ENCODE measurements at places on chromosomes 7 and 10.

DNA sequence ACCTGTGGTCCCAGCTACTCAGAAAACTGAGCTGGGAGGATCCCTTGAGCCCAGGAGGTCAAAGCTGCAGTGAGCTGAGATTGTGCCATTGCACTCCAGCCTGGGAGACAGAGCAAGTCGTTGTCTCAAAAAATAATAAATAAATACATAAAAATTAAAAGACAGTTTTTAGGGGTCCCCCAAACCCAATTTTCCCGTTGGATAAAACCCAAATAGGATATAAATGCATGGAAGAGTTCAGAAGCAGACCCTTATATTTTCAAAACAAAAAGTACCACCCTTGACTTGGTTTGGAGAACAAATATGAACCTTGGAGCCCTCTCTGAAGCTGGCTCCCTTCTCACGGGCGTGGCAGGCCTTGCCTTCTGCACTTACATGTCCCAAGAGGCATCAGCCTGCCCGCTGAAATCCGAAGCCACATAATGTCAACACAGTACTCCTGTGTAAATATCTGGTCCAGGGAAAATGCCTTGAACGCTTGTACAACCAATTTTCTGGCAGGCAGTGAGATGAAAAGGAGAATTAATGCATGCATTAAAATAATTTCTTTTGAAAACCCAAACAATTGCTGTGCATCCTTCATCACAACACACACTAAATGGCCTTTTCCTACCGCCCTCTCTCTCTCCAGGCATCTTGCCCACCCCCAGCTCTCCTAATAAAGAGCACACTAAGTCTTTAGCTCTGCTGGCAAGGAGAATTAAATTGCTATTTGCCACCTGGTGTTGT, 46.4 kb upstream of the PARD3 start:
- DNase-seq = peak; percentile 77

DNA sequence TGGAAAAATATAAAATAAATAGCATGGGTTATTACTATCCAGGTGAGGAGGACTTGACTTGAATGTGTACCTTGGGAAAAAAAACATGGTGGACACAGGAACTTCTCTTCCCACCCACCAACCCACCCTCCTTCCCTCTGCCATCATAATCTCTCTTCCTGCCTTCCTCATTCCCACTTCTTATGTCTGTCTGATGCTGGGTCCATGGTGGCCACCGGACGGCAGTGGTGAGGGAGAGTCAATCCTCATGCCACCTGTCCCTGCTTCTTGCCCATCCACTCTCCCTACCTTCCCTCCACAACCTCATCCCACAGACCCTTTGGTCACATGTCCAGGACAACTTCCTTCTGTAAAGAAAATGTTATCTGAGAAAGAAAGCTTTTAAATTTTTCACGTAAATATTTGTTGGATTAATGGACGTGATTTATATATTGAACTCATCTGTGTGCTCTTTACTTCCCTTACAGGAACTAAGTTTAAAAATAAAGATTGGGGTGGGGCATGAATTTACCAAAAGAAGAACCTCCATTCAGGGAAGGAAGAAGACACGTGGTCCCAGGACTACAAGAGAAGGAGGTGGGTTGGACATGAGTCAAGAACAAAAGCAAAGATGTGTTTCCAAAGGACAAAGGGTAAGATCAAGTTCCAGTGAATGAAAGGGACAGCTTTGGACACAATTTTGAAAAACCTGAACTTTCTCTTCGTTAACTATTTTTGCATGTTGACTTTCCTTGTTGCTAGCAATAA, 104.5 kb downstream of the PIP4K2A start:
- DNase-seq = no peak

DNA sequence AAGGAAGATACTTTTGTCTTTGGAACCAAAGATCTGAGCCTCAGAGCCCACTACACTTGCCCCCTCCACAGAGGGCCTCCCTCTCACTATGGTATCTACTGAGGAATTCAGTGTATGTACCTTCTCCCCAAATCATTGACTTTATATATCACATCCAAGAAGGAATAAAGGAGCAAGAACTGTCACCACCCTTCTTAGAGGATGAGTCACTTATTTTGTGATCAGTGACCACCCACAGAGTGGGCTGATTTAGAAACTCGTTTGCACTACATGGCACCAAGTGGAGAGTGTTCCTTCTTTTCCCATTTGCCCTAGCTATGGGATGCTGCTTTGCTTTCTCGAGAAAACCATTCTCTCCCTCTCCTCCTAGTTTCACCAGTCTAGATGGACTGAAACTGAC, 5.7 kb downstream of the TMEM243 start:
- no peak for DNase-seq

DNA sequence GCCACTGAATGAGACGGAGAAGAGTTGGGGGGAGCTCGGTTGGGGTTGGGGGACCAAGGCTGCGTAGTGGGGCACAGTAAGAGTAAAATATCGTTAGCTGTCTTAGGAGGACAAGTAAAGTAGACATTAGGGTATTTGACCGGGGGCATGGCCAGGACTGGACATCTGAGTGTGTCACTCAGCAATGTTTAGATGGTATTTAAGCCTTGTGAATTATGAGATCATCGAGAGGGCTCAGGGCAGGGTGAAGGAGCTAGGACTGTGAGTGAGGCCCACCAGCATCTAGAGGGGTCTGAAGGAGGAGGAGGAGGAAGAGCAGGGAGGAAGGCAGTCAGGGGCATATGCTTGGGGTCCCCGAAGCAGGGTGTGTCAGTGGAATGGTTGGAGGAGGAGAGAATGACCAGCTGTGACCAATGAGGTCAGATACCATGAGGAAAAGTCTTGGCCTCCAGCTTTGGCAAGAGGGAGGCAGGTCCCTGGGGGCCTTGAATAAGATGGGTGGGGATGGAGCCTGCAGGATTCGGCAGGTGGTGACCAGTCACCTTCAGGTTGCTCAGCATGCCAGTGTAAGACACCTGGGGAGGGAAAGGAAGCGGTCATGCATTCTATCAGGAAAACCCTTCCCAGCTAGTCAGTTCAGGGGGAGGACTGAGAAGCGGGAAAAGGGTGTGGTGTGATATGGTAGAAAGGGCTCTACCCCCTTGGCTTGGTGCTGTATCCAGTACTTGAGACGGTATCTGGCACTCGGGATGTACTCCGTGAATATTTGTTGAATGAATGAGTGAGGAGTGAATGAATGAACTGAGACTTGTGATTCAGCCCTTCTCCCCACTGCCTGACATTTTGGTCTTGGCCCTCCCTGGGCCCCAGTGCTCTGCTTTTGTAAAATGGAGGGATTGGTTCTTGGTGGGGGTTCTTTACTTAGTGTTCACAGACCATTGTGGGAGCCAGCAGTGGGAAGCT, 34.8 kb upstream of the SH2D4B start:
- no peak for DNase-seq

GRCh38 chr7:108094346-108094745, 35.8 kb downstream of the LAMB4 start:
- no peak for DNase-seq

DNA sequence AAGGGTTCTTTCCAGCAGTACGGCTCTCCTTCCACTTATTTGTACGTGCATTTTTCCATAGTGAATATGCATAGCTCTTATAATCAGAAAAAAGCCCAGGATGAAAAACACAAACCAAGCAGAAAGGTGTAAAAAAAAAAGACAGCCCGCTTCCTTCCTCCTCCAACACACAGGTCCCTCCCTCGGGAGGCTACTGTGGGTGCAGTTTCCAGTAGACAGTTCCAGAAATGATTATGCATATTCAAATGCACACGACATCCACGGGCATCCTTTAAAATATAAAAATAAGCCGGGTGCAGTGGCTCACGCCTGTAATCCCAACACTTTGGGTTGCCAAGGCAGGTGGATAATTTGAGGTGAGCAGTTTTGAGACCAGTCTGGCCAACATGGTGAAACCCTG, 59.9 kb downstream of the TNRC18 start:
- no peak for DNase-seq

DNA sequence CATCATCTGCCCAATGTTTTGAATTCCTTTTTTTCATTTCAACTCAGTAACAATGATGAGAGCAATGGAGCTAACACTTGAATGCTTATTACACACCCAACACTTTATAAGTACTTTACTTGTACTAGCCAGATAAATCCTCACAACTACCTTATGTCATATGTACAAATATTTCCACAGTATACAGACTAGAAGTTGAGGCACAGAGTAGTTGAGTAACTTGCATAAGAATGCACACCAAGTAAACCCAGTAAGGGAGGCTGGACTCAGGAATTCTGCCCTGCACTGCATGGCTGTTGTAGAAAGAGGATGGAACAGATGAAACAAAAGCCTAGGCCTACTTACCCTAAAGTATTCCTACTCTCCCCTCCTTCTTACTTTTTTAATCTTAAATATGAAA, 15.8 kb downstream of the DPY19L1 start:
- DNase-seq = no peak

DNA sequence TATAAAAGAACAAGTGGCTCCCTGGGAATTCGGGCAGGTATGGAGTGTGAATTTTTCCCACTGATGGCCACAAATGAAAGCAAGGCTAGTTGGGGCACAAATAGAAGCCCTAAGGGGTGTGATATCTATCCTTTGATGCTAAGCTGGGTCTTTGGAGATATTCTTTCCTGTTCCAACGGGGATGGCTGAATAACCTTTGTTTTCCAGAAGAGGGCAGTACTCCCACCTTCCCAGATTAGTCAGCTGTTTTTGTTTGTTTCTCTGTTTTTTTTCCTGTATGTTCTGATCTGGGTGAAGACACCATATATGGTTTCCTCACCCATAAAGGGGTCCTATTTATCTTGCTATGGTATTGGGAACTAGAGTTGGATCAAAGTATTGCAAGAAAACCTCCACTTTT, 947.7 kb upstream of the SORCS1 start:
- DNase-seq = no peak

DNA sequence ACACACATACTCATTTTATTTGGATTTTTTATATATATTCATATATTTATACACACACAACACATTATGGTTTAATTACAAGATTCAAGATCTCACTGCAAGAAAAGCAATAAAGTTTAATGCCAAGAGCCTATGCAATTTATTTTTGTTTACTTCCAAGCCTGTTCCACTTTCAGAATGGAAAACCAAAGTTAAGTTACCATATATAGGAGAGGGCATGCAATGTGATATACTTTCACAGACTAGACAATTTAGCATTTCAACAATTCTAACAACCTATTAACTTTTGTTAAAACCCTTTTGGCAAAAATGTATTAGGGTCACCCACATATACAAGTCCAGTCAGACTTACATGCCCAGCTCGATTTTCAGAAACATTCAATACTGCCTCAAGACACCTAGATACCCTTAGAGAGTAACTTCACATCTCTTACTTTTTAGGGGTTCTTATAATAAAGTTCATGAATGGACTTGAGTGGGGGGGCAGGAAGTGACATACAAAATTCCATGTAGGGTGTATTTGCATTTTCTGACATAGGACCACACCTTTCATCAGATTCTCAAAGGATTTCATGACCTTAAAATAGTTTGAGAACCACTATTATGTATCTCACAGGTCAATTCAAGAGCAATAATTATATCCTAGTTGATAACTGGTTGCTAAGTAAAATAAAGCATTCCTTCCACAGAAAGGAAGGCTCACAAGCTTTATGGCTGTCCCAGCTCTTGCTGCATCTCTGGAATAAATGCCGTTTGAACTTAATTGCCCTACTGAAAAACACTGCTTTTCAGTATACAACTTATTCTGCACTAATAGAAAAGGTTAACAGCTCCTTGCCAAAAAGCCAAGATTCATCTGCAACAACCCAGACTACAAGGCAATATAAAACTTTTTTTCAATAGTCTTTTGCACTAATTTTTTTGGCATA, 2.5 kb downstream of the P4HA1 start:
- DNase-seq = no peak

GRCh38 chr7:132703742-132704141, 127.5 kb upstream of the PLXNA4 start:
- no peak for DNase-seq

DNA sequence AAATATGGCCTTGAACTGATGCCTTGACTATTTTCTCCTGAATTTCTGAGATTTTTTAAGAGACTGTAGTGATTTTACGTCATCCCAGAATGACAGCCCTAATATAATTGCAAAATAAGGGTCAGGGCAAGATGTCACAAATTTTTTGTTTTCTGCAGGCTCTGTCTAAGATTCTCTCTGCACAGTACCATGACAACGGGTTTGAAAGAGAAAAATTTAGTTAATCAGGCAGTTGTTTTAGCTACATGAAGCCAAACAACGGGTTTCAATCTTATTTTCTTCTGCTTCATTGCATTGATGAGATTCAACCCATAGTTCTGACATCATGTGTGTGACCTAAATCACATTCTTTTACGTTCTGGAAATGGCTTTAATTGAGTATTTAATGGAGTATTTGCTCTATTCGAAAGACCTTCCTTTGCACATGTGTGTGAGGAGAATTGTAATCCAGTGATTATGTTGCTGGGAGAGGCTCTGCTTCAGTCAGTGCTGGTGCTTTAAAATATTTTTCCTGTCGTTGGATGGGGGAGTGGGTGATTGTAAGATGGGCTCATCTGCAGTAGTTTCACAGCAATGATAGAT, 118.0 kb upstream of the RHOBTB1 start:
- no peak for DNase-seq

DNA sequence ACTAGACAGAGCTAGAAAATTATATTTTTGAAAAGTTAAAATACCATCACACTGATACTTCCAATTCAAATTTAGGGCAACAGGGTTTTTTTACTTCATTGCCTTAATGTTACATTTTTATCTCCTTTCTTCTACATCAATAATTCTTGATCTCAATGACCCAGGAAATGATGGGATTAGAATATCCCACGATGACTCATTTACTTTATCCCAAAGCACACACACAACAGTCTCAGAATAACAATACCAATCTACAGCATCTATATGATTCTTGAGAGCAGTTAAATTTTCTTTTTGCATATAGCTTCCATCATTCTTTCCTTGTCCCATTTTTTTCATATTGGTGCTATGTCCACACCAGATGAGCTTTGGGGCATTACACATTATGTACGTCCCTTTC, 98.4 kb upstream of the EEPD1 start:
- no peak for DNase-seq

DNA sequence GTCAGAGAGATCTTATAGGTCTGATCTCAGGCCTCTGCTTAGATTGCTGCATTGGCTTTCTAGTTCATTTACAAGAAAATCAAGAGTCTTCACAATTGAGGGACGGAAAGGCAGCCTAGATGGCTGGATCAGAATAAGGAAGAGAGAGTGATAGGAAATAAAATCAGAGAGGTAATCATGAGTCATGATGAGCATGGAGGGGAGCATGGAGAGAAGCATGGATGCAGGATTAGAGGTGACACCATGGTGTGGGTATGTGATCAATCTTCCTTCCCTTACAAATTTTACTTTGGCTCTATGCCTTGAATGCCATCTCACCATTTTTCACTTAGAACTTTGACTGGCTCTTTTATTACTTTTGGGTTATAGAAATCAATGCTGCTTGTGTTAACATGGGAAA, 1.4 kb downstream of the BCCIP start:
- DNase-seq = no peak

Data from DMS 273 treated with DMSO at 0.1 percent for 48 hours (cell line).